ENCODE measurements at places on chromosomes 16 and 17. TPM values are rescaled to one million over a fixed set of nuclear protein-coding genes. Genes with fewer than 3 reads are reported as not detected.

DNA sequence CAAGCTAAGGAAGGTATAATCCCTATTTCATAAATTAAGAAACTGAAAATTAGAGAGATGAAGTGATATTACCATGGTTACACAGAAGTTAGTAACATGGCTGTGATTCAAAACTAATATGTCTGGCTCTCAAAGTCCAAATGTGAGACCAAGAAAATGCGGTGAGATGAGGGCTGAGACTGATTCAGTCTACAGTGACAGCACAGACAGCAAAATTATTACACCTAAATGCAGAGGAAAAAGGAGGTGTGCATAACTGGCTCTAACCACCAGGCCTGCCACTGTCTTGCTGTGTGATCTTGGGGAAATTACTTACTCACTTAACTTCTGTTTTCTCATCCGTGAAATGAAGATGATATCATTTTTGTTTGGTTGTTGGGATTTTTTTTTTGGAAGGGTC lies 270.0 kb upstream of the SOX9 start:
- DNase-seq = no peak

- DNase-seq = no peak
These were observed 5.4 kb downstream of the C17orf58 start for GRCh38 chr17:67990909-67991308.

DNA sequence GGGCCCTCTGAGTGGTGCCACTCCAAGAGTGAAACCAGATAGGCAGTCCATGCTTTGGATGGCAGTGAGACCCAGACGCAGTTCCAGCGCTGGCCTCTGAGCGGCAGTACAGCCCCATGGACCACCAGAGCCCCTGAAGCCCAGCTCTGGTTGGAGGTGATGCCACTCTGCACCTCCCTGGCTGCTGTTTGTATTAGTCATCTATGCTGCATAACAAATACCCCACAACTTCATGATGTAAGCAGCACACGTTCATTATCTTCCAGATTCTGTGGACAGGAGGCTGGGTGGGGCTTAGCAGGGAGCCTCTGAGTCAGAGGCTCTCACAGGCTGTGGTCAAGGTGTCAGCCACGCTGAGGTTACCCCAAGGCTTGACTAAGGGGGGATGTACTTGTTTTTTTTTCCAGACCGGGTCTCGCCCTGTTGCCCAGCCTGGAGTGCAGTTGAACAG lies 5.1 kb upstream of the NME4 start:
- DNase-seq = peak; percentile 77

DNA sequence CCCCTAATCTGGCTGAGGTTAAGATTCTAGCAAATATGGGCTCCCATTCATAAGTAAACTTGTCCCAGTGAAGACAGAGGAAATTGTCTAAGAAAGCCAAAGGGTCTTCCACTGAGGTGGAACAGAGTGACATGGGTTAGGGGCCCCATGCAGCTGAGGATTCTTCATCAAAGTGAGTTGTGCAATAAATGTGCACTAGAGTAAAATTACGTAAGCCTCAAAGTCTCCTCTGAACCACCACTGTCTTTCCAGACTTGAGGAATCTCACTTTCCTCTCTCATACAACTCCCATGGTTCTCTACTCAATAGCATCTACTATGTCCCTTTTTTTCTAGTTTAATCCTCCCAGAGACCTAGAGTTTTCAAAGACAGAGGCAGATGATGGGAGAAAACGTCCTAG lies 132.4 kb downstream of the CA10 start:
- no peak for DNase-seq

- DNase-seq = no peak
These were observed 57.0 kb upstream of the CLEC19A start for GRCh38 chr16:19228575-19228974.

GRCh38 chr17:37610971-37611370 lies 1.8 kb upstream of the SYNRG start:
- no peak for DNase-seq

DNA sequence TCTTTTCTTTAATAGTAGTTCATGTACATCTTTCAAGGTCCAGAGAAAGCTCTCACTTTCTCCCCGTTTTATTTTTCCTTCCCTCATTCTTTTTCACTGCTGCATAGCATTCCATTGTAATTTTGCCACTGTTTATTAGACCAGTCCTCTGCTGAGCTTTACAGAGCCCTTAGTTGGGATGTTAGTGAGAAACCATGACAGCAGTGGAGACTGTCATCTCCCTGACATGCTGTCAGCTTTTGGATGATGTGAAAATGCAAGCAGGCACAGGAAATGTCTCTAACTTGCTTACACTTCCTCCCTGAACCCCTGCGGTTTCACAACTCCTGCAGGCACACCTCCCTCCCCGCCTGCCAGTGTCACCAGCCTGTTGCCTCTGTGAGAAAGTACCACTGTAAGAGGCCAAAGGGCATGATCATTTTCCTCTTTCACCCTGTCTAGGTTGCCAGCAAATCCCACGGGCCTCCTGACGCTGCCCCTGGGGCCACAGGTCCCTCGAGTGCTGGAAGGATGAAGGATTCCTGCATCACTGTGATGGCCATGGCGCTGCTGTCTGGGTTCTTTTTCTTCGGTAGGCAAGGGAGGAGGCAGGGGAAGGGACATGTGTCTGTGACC lies at the start of gene ITGAL:
Gene ITGAL, plus strand, starts transcription at position 415 of the 615 bp plus-strand sequence. Its CDS starts 96 bp downstream, at position 511.
- DNase-seq = no peak

DNA sequence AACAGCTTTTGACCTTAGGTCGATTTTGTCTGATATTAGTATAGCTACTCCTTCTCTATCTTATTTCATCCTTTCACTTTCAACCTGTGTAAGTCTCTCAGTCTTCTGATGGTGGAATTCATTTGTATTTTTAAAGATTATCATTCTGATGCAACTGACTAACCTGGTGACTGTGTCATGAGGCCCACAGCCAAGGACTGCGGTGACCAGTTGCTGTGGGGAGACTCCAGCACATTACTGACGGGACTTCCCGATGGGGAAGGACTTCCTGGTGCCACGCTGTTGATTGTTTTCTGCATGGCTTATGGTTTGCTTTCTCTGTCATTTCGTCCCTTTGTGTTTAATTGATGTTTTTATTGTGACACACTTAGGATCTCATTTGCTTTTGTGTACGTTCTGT lies 34.2 kb downstream of the RMI2 start:
- no peak for DNase-seq

DNA sequence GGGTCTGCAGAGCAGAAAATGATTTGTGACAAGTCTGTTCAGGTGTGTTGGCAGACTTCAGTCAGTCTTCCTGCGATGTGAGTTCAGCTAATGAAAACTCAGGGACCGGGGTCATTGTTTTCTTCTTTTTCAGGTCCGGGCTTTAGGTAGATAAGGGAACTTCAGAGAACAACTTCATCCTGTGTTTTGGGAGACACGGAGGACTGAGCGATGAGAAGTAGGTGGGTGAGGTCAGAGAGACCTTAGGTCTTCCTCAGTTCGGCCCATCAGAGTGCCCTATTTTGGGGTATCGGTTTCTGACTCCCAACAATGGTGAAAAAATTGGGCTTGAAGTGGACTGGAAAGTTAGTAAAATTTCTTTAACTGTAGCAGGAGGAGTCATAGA lies 88.9 kb upstream of the ATF7IP2 start:
- DNase-seq = no peak

- no peak for DNase-seq
These were observed 19.9 kb downstream of the MIS12 start for GRCh38 chr17:5506307-5506706.

GRCh38 chr16:87849419-87850008 lies 19.8 kb downstream of the SLC7A5 start:
- DNase-seq = no peak

CYGB gene
- total RNA-seq = 10.0 TPM

SLC47A1 gene
- 1.2 TPM for total RNA-seq

KRT27 gene
- total RNA-seq = not detected

KRT20 gene
- 41.9 TPM for total RNA-seq

SLC25A19 gene
- 17.0 TPM for total RNA-seq

CDH11 gene
- 34.5 TPM for total RNA-seq

Measured in type B pancreatic cell (in vitro differentiated cells).